ENCODE measurements at places on chromosomes 4 and X.

GRCh38 chrX:135185795-135186443 is 14.7 kb upstream of the CT55 start:
- DNase-seq, result no peak

DNA sequence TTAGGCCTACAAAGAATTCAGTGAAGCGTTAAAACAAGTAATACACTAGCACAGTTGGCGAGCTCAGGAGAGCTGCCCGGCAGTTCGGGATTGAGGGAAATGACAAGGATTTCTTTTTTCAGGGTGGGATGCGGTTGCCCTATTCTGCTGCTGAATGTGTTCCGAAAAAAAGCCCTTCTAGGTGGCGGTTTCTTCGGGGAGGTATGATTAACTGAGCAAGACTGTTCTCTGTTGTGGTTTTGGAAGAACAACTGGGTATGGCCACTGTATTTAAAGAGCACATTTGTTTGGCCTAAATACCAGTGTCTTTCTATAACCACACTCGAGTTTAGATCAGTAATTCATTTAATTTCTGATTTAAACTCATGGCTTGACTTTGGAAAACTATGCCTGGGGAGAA is 459.7 kb upstream of the FAT1 start:
- DNase-seq, result no peak

- DNase-seq, result no peak
Observed at GRCh38 chr4:8355306-8355705, 85.2 kb downstream of the ACOX3 start.

DNA sequence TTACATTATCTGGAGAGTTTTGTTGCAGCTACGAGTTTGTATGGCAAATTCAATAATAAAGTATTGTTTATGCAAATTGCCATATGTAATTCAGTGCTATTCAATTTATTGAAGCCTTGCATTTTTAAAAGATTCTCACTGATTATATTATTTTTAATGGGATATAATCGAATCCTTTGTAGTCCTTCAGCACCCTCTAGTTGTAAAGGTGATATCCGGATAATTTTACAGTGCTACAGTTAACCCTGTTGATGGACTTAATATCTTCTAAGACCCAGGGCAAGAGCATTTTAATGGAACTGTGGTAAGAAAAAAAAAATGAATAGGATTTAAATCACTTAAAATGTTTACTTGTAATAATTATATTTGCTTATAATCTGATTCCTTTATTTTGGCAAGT is 48.5 kb upstream of the GRIA2 start:
- DNase-seq, result no peak

Data from activated T-cell treated with anti-CD3 and anti-CD28 coated beads, Interleukin-2, amount 50 U/mL, for 4 hours (primary cell).